Suprapubic skin (tissue), 4 donors: ENCODE measurements at places on chromosomes 1 and 21.

GRCh38 chr1:11144570-11145256, 44.4 kb upstream of the ANGPTL7 start:
- DNase-seq, result no peak

- no peak for DNase-seq
These were observed 43.7 kb downstream of the AKT3 start for GRCh38 chr1:243806310-243806709.

DNA sequence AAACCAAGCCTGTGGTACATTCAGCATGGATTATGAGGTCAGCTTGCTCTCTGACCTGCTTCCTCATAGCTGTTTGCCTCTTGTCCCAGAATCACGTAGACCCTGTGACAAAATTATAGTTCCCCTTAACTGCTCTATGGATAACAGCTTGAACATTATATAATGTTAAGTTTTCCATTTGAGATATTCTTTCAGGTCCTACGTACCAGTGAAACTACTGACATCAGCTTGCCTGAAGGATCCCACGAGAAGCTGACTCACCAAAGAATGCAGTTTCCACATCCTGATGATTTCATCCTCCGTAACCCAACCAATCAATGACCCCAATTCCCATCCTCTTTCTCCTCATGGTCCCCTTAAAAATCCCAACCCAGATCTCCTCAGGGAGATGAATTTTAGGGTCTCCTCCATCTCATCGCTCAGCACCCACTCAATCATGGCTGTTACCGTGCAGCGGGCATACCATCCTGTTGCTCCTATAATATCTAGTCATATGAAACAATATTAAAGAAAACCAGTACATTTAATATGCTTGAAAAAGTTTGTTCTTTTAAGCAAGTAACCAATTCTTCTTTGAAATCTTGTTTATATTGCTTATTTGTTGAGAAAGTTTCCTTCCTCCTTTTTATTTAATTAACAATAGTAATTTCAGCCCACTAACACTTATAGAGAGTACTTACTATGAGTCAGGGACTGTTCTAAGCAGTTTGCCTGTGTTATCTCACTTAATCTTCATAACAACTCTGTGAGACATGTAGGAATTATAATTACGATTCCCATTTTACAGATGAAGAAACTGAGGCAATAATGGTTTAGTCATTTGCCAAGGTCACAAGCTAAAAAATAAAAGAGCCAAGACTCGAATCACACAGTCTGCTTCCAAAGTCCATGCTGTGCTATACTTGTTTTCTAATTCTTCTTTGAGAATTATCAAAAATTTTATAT, 27.4 kb downstream of the CHML start:
- DNase-seq, result no peak

DNA sequence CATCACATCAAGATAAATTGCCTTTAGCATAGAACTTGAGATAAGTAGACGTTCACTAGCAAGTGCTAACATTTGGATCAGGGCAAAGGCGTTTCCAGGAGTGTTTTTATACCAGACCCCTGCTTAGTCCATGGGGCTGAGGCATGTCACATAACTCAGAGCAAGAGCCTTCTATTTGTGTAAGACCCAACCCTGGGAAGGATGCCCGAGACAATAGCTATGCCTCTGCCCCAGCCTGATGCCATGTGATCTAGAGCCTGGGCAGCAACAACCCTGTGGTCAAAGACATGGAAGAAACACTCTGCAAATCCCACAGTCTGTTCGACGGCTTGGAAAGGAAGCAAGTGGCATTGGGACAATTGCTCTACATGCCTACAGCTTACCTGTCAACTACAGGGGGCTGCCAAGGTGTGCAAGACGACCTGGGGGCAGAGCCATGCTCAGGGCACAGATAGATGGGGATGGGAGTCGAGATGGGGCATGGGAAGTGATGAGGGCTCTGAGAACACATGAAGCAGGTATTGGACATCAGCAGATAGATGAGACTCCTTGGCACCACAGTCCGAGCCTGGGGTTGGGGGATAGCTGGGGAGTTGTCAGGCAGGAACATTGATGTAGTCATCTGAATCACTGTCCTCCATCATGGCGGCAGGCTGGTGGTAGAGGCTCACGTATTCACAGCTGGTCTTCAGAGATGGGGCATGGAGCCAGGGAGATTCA, 7.3 kb downstream of the IL24 start:
- DNase-seq, result peak; percentile 62

DNA sequence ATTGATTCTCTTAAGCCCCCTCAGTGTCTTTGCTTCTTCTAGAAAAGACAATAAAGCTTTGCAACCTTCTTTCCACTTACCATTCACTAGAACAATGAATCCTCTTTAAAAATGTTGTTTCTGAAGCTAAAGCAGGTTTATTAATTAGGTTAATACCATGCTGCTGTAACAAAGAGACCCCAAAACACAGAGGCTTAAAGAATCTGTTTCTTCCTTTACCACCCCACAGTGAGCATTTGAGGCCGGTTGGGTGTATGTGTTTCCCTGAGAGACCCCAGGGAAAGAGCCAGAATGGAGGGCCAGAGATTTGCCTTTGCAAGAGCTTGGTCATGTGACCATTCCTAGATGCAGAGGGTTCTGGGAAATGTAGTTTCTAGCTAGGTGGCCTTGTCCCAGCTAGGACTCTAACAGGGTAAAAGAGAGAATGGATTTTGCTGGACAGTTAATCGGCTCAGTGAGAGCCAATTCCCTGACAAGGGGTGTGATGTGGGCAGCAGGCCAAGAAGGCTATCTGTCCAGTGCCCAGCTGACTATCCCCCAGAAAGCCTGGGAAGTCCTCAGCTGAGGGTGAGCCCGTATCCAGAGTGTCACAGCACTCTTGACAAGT, 191.8 kb upstream of the TMEM51 start:
- DNase-seq, result no peak

DNA sequence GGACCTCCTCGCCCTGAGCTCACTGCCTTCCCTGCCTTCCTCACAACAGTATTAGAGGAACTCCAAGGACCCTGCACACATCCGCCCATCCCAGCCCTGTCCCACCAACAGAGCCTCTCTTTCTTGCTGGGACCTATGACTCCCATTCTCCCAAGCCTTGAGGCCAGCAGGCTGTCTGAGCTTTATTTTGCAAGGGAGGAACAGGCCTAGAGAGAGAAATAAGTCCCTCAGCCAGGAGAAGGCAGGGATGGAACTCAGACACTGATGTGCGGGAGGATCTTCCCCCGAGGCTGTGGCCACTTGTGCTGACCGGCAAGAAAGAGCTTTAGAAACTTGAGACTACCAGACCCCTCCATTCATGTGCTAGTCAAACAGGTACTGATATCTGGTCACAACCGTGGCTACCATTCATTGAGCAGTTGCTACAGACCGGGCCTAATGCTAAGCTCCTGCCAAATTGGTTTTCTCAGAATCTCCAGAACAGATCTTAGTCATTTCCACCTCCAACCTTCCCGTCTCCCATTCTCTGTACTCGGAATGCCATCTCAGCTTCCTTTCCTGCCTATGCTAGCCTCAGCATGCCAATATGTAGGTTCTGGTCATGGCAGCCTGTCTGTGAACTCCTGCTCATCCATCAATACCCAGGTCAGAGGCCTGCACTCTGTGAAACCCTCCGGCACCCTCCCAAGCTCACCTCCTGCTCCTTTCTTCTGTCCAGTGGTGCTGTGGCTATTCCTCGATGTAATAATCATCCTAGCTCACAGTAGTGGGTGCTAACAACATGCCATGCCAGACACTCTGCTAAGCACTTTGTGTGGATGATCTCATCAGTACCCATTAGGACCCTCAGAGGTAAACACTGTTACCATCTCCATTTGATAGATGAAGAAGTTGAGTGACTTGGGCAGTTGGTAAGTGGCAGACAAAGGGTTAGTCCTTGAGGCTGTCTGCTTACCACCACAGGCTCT, 3.8 kb downstream of the TMEM54 start:
- DNase-seq, result no peak

DNA sequence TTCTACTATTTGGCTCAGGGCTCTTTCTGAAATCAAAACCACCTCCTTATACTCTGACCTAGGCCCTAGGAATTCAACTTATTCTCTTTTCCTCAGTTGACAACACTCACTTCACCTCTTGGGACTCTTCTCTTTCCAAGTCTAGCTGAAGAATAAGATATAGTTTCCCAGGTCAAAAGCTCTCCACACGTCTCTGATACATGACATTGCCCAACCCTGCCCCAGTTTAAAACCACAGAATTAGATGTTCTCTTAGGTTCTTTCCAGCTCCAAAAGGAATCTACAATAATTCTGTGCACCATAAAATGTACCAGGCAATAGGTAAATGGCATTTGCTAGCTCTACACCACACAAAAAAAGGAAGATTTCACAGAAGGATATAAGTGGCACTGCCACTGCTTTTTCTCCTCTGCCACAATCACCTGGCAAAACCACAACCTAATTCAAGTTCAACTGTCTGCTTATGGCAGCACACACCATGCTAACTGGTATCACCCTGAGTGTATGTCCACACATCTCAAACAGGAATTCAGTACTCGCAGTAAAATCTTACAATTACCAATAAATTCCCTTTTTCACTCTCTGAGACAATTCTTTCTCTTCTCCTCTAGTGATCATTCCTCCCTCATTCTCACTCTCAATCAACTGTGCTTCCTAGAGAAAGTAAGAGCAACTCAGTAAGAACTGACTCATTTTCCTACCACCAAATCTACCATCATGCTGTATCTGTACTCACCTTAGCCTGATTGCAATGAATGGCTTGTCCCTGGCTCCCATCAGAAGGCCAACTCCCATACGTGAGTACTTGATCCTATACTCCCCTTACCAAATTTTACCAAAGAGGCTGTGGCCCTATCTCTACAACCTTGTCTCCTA, 27.3 kb downstream of the ZBTB8OS start:
- DNase-seq, result no peak

- no peak for DNase-seq
These were observed 82.2 kb downstream of the NIBAN1 start for GRCh38 chr1:184892116-184892515.

GRCh38 chr1:206859082-206859521, 6.3 kb upstream of the IL20 start:
- DNase-seq, result no peak

DNA sequence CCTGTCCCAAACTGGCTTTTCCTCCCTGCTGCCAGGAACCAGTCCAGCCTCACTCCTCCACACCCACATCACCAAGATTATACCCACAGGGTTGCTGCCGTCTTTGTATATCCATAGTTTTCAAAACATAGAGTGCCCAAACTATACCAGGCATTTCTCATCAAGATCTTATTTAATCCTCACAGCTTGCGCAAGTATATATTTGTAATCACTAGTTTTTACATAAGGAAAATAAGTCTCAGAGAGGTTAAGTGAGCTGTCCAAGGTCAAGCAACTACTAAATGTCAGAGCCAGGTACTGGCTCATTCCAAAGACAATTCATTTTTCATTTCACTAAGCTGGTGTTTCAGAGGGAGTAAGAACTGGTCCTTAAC, 34.9 kb upstream of the ZNF362 start:
- DNase-seq, result no peak

GRCh38 chr1:73821520-73821919, 376.5 kb downstream of the LRRIQ3 start:
- DNase-seq, result no peak

GRCh38 chr1:6401673-6402072, 8.1 kb upstream of the ACOT7 start:
- no peak for DNase-seq

GRCh38 chr1:178946416-178946815, 75.5 kb upstream of the ANGPTL1 start:
- DNase-seq, result no peak

- no peak for DNase-seq
These were observed 82.0 kb upstream of the JAK1 start for GRCh38 chr1:65048335-65048734.

- no peak for DNase-seq
These were observed 110.0 kb upstream of the SPAG17 start for GRCh38 chr1:118294875-118295642.

DNA sequence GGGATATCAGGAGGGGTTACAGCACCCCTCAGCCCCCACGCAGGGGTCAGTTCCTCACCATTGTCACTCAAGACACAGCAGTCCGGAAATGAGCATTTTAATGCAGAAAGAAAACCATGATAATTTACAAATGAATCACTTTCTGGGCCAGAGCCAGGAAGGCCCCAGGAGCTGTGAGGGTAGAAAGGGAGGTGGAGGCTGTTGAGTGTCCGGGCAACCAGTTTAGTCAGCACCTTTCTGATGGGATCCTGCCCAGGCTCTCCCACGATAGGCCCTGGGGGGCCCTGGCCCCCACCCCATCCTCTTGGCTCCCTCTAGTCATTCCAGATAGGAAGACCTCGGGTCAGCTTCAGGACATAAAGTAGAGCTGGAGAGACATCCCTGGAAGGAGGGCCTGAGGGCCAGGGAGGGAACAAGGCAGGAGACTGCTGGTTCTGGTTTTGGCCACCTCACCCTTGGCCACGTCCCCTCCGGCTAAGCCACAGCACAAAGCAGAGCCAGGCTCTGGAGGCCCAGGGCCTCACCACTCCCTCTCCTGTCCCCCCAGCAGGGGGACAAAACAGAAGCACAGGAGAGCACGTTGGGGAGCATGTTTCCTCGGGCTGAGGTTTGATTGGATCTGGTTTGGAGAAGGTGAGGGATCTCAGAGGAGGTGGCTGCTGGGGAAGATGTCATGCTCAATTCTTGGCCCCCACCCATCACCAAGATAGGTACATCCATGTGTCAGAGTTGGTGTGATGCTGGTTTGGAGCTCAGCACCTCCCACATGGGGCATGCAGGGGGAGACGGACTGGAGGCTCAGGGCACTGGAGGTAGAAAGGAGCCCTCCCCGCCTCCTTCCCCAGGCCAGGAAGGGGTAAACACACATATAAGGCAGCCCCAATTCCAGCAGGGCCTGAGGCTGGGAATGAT, 20.6 kb downstream of the ETNK2 start:
- DNase-seq, result no peak

DNA sequence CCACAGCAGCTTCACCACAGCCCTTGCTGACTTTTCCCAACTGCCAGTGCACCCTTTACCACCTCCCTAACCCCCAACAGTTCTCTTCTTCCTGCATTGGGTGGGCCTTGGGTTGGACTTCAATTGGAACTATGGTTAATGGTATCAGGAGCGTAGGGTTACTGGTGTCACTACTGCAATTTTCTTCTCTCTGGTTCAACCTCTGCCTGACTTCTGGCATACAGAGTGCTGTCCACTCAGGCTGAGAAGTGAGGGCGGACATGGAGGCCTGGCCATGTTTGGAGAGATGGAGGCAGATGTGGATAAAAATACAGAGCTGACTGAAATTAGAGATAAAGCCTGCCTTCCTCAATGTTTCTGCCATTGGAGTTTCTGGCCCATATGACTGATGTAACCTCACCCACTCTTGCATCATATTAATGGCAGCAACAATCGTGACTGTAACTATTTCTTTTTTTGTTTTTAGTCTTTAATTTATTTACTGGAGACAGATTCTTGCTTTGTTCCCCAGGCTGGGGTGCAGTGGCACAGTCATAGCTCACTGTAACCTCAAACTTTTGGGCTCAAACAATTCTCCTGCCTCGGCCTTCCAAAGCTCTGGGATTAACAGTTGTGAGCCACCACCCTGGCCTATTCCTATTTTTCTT, 87.8 kb downstream of the NAV1 start:
- no peak for DNase-seq

DNA sequence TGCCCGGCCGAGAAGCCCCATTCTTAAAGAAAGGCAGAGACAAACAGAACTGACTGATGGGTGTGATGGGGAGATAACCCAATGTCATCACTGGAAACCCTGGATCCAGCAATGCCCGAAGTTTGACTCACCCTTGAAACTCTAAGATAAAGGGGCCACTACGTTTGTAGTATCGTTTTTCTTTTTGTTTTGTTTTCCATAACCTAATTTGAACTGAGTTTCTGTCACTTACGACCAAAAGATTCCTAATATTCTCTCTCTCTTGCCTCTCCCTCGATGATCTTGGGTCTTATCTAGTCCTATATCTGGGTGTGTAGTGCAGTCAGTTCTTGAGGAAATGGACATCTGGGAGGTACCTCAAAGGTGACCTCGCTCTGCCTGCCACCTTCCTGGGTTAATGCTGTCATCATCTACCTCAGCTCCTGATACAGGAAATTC, 57.8 kb upstream of the ID3 start:
- DNase-seq, result no peak
